Anterior cingulate cortex (tissue), 58 donors: ENCODE measurements at places on chromosomes 2 and 18.

- DNase-seq, result no peak
Observed at GRCh38 chr2:37865640-37866039, 59.4 kb upstream of the RMDN2 start.

DNA sequence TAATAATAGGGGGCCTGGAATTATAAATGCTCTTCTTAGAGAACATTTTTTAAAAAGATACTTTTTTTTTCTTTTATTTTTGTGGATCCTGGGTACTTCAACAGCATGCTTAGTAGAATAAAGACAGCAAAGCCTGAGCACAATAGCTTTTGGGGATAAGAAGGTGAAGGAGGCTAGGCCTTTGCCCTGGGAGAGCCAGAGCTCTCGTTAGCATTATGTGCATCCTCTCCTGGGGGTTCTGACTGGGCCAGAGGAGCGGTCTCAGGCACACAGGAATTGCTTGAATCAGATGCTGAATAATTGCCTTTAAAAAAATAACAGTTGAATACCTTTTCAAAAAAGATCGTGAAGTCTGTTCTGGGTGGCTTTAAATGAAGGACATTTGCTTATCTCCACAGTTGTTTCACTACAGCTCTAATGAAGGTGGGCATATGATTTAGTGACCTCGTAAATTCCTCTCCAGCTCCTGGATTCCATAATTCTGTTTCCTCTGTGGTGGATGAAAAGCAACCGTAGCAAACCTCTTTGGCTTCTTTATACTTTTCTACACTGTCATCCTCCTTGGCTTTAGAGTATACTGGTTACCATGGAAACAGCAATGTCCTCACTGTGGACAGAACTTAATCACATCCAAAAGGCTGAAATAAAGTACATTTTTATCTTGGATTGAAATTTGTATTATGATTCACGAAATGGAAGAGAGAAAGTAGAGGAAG is 133.8 kb downstream of the MAIP1 start:
- DNase-seq, result no peak

DNA sequence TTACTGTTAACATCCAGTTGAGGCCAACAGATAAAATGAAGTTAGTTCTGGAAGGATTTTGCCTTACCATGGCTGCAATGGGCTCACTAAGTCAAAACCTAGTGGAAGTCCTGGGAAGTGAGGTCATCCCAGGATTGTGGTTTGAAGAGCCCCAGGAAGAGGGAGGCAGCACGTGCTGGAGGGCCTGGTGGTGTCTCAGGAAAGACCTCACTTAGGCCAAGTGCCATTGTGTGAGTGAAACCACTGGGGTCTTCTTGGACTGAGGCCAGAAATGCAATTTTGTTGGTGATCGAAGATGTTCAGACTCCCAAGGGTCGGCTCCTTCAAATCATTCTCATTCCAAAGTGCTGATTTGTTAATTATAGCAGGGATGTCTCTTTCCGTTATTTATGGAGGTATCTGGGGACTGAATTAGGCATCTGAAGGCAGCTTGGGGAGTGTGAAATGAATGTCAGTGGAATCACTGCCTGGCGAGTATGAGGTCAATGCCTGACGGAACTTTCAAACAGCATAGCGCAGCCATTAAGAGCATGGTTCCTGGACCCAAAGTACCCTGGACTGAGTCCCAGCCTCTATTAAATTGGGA is 60.0 kb downstream of the IL1R2 start:
- no peak for DNase-seq

- DNase-seq, result no peak
Observed at GRCh38 chr2:226839161-226839560, 3.3 kb downstream of the RHBDD1 start.

DNA sequence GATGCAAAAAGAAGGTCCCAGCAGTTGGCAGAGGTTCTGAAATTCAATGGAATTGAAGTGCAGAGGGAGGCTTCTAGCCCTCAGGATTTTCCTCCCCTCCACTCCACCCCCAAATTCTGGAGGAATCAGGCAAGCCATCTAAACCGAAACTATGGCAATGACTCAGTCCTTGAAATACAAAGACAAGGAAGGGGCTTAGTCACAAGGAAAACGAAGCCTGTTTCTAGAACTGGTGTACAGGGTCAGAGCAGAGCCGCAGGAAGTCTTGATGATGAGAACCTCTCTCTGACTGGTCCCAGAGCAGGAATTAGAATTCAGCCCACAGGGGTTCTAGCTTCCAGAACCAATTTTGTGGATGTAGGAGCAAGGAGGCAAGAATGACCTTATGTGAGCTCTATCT is 111.7 kb upstream of the SCN1A start:
- no peak for DNase-seq

GRCh38 chr2:190159453-190159852 is 96.9 kb upstream of the MSTN start:
- no peak for DNase-seq

GRCh38 chr2:98875081-98875728 is 60.8 kb downstream of the CRACDL start:
- no peak for DNase-seq

GRCh38 chr2:162184359-162184758 is 32.3 kb upstream of the GCG start:
- peak; percentile 26 for DNase-seq

- no peak for DNase-seq
Observed at GRCh38 chr2:199596549-199596948, 138.8 kb upstream of the SATB2 start.

GRCh38 chr2:45452866-45453265 is 158.2 kb downstream of the SRBD1 start:
- no peak for DNase-seq

DNA sequence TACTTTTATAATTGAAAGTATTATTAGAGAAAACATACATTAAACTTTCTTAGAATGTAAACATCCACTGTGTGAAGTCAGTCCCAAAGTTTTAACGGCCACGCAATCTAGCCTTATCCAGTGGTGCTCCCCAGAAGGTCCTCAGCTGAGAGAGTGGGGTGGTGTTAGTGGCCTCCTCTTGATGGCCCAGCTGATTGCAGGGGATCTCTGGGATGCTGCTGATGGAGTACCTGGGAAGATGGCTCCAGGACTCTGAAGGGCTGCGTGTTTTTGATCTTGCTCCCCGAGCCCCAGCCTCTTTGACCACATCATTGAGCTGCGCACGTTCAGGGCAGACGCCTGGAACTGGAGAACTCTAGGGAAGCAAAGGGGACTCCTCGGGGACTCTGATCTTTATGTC is 181.4 kb downstream of the FAM210A start:
- no peak for DNase-seq

DNA sequence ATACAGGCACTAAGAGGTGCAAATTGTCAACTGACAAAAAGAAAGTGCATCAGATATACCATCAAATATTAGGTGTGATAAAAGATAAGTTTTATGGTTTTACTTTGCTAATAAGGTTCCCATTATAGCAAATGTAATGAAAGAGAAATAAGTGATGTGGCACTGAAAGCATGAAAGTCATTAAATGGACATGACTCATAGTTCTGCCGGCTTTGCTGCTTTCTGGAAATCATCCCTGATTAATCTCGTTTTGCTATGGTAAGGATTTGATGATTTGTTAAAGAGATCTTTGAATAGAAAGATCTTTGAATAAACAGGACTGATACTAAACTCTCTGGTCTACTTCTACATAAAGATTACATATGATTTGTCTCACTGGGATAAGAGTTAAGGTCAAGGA is 72.7 kb downstream of the CLIP4 start:
- no peak for DNase-seq

- DNase-seq, result no peak
Observed at GRCh38 chr18:68462148-68462547, 252.8 kb downstream of the TMX3 start.

- DNase-seq, result no peak
Observed at GRCh38 chr2:144835634-144836350, 315.9 kb upstream of the ZEB2 start.

GRCh38 chr2:238684362-238685326 is 163.2 kb upstream of the TWIST2 start:
- DNase-seq, result no peak

- DNase-seq, result no peak
Observed at GRCh38 chr2:98583276-98583675, 25.0 kb downstream of the COA5 start.

- no peak for DNase-seq
Observed at GRCh38 chr2:10372862-10373240, 70.1 kb downstream of the HPCAL1 start.

DNA sequence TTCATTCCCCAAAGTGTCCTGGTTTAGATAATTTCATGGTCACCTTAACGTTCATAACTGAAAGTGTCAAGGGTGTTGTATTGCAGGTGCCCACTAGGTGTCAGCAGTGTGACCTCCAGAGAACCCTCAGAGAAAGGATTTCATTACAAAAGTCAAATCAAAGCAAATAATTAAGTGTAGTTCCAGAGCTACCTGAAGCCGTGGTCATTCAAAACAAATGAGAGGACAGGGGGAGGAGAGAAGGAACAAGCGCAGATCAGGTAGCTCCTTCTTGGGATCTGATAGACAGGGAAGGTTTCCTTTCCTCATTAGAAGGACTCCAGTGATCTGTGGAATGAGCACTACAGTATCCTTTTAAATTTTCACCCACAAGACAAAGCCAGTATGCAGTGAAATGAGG is at the start of gene SLC9A4:
Gene SLC9A4 (plus strand): TSS at position 207 of the 400 bp plus-strand sequence. CDS start 534 bp downstream, outside the sequence.
- DNase-seq, result no peak

DNA sequence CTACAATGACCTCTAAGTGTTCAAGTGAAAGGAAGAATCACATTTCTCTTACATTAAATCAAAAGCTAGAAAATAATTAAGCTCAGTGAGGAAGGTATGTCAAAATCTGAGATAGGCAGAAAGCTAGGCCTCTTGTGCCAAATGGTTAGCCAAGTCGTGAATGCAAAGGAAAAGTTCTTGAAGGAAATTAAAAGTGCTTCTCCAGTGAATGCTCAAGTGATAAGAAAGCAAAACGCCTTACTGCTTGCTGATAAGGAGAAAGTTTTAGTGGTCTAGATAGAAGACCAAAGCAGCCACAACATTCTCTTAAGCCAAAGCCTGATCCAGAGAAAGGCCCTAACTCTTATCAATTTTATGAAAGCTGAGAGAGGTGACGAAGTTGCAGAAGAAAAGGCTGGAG is 932.3 kb upstream of the ACVR2A start:
- DNase-seq, result no peak

DNA sequence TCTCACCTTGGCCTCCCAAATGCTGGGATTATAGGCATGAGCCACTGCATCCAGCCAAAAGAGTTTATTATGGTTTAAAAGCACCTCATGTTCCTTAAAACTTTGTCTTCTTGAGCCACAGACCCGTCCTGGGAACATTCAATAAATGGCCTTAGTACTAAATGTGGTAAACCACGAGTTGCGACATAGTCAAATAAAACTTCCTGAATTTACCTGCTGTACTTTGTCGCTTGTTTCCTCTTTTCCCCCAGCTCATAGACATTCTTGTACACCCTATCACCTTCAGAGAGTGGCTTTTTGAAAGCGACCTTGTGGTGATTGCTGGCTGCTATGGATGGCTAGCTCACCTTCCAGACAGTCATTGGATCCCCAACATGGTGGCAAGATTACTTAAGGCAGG is 310.4 kb downstream of the LRRTM1 start:
- DNase-seq, result no peak

GRCh38 chr2:40445467-40445866 is 6.4 kb downstream of the SLC8A1 start:
- DNase-seq, result no peak

- DNase-seq, result no peak
Observed at GRCh38 chr18:28650860-28651259, 473.9 kb upstream of the CDH2 start.

DNA sequence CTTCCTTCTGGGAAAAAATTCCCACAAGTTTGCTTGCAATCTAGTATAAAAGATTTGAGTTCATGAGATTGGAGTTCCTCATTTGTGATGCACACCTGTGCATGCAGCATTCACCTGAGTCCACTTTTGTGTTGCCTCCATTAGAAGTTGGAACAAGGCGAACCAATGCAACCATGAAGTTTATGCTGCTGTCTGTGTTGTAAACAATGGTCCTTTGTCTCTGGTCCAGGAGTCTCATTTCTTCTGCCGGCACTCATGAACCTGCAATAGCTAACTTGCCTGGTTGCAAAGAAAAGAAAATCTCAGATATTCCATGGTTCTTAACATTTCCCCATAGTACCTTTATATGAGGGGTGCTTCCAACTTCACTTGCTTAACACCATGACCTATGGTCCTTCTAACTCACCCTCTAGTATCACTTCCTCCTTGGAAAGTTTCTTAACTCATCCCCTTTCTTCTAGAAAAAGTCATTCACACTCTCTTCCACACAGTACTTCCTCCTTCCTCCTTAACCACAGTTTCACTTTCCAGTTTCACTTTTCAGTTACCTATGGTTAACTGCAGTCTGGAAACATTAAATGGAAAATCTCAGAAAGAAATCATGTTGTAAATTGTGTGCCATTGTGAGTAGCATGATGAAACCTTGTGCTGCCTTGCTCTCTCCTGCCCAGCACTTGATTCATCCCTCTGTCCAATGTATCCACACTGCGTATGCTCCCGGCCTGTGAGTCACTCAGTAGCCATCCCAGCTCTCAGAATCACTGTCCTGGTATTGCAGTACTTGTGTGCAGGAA is 128.8 kb upstream of the TRIB2 start:
- no peak for DNase-seq
